Caco-2 (cell line): ENCODE measurements at places on chromosomes 1 and 21.

DNA sequence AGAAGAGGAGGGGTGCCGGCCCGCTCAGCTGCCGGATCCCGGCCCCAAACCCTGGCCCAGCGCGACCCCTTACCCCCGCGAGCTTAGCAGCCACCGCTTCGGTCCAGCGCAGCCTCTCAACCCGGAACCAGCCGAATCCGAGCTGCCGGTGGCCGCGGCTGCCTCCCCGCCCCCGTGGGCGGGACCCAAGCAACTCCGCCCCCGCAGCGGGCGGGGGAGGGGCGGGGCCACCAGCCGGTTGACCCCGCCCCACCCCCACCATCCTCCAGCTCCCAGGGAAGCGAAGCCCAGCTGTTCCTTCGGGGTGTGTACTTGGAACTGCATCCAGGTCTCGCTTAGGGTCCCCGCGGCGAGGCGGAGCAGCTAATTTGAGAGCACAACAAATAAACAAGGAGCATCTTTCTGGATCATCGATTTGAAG is at the start of gene TRIM62:
TRIM62 (minus strand) TSS at position 123 of the 421 bp plus-strand sequence. CDS start 611 bp downstream, outside the sequence.
- peak; percentile 79 for DNase-seq

DNA sequence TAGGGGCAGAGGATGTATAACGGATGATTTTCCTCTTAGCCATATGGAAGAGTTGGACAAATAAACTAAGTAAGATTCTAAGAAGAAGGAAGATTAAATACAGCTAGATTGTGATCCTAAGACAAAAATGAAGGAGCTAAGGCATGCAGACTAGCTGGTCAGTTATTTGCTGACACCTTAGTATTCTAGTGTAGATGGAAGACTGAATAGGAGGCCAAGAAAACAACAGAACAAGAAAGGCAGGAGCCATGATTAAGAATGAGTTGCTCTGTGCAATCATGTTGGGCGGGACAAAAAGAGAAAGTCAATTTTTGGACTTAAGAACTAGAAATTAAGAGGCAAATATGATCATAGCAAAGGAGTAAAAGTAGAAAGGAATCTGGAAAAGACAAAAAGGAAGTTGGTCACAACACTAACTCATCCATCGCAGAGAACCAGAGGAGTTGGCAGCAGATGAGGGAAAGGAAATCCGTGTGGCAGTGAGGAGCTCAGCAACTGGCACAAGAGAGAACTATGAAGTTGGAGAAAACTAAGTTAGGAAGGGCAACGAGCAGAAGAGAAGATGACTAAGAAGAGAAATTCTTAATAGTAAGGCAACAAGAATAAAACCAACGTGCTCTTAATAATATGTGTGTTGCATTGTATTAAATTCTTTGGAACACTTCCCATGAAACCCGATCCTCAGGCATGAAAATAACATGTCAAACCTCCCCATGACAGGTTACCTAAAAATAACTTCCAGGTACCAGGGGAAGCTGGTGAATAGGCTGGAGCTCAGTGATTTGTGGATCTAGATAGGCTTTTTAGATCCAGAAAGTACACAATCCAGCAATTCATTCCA is 234.4 kb downstream of the LTN1 start:
- DNase-seq: no peak

DNA sequence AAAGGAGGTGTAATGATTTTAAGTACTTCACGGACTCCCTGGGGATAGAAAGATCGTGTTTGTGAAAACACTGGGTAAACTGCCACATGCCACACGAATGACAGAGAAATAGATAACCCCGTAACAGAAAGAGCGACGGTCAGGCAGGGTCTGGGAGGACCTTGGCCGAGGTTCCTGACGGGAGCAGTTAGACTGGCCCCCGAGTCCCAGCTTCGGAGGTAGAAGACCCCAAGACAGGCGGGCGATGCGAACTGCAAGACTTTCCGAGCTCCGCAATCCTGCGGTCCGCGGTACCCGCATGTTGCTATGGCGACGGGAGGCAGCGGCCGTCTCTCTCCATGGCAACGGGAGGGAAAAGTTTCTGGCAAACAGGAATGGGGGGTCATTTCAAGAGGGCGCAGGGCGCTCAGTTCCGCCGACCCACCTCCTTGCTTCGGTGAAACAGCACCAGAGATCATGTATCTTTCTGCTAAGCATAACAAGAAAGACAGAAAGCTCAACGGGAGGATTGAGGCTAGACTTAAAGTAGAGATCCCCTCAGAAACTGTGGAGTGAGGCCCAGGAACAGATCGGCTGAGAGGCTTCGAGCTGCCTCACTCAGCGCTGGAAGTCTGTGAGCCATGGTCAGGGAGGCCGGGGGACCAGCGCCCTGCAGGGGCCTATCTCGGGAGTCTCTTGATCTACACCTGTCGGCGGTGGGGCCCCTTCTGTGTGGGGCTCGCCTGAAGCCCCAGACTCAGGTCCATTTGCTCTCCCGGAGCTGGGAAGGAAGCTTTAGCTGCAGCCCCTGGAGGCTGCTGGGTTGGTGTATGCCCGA is 685 bp upstream of the SYT6 start:
- DNase-seq: no peak

- DNase-seq: no peak
Observed at GRCh38 chr1:35112668-35113067, 33.5 kb downstream of the ZMYM1 start.
